ENCODE measurements at places on chromosomes 7 and 10. TPM values are rescaled to one million over a fixed set of nuclear protein-coding genes. Genes with fewer than 3 reads are reported as not detected.

The CAV1 gene
- total RNA-seq: 0.25 TPM

The VAX1 gene
- not detected for total RNA-seq

The HECTD2 gene
- total RNA-seq: 3.5 TPM

The CFAP69 gene
- 0.25 TPM for total RNA-seq

The PBLD gene
- total RNA-seq: 1.2 TPM

The NME8 gene
- not detected for total RNA-seq

The FAM204A gene
- total RNA-seq: 44.1 TPM

The ELFN1 gene
- 0.09 TPM for total RNA-seq

The ACBD7 gene
- 2.4 TPM for total RNA-seq

The TMUB1 gene
- total RNA-seq: 67.7 TPM

The IFIT3 gene
- total RNA-seq: 19.2 TPM

The PPP1R17 gene
- total RNA-seq: not detected

The LIPJ gene
- not detected for total RNA-seq

The SLC35G1 gene
- 4.1 TPM for total RNA-seq

Data from activated CD4-positive, alpha-beta T cell treated with anti-CD3 and anti-CD28 coated beads for 36 hours (primary cell).